ENCODE measurements at places on chromosomes 13 and 19.
A peak's percentile ranks its signal among the peaks of the same experiment; 100 is the strongest.

DNA sequence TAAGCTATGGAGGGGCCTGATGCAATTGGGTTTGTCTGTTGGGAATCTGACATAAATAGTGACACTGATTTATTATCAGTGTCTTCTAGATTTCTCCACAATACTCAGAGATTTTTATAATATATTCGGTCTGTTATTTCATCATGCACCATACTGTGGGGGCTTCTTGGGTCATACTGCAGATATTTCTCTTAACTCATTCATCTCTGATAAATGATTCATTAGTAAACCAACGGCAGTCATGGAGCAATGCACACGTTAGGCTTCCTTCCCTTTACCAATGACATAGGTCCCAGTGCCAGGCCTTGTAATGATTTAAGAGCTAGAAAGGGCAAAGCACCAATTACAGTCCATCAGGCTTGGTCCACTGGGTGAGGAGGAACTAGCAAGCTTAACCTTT, 53.6 kb downstream of the FAM216B start:
- no peak for DNase-seq

DNA sequence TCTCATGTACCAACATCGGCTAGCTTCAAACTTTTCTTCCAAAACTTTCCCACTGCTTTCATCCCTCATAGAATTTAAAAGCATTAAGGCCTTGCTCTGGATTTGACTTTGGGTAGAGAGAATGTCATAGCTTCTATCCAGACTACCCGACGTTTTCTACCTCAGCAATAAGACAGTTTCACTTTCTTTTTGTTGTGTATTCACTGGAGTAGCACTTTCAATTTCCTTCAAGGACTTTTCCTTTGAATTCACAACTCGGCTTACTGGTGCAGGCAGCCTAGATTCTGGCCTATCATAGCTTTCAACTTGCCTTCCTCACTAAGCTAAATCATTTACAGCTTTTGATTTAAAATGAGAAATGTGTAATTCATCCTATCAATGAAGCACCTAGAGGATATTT, 420.4 kb upstream of the GPC6 start:
- no peak for DNase-seq

- DNase-seq: no peak
Measured at GRCh38 chr19:1220477-1220930, 14.9 kb downstream of the STK11 start.

- DNase-seq: no peak
Measured at GRCh38 chr19:46731584-46731983, 14.3 kb upstream of the FKRP start.

DNA sequence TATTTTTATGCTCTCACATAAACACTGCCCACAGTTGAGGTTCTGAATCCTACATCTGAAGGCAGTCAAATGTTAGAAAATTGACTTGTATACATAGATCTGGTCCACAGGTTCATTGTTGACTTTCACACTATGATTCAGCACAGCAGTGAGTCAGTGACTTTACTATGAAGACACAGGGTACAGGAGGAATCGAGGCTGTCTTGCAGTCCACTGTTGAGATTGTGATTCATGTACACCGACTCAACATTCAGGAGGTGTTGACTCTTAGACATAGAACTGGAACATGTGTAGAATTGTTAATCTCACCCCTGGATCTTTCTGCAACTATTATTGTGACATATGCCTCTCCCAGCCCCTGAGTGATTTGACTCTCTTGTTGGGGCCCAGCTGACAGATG, 74.3 kb upstream of the ZNF43 start:
- no peak for DNase-seq

- no peak for DNase-seq
Measured at GRCh38 chr13:31982124-31982523, 49.5 kb upstream of the FRY start.

GRCh38 chr13:38669234-38669964, 17.5 kb upstream of the FREM2 start:
- DNase-seq: no peak

GRCh38 chr19:54795758-54796157, 7.7 kb upstream of the KIR2DL4 start:
- DNase-seq: no peak

GRCh38 chr13:75160984-75161383, 321.0 kb downstream of the TBC1D4 start:
- no peak for DNase-seq

- no peak for DNase-seq
Measured at GRCh38 chr13:108915095-108915633, 285.8 kb downstream of the MYO16 start.

DNA sequence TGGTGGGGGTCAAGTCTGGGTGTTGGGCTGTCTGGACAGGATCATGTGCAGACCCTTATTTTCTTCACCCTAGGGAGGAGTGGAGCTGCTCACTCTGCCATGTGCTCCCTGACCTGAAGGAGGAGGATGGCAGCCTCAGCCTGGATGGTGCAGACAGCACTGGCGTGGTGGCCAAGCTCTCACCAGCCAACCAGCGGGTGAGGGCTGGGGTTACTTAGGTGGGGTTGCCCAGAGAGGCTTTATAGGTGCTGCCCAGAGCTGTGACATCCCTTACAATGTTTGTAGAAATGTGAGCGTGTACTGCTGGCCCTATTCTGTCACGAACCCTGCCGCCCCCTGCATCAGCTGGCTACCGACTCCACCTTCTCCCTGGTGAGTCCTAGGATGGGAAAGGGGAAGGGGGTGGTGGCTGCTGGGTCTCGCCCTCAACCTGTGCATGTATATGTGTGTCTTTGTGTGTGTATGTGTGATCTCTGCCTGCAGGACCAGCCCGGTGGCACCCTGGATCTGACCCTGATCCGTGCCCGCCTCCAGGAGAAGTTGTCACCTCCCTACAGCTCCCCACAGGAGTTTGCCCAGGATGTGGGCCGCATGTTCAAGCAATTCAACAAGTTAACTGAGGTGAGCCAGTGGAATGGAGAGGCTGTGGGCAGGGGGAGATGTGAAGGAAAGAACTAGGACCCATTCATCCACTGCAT, 5.1 kb downstream of the CHMP2A start:
- no peak for DNase-seq

DNA sequence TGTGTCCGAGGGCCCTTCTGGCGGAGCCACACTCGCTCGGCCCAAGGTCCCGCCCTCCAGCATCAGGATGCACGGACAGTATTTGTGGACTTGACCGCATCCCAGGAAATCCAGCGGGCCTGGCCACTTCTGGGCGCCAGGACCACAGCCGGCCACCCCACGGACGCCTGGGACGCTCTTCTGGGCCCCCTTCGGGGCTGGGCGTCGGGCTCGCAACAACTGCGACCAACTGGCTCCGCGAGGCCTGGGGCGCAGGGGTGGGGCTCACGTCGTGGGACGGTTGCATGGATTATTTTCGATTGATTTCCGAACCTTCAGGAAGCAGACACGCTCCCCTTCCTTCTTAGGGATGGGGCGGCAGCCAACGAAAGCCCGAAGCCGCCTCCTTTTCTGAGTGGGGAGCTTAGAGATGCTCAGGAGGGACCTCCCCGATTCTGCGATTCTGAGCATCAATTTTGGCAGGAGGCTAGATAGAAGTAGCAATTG, 521 bp upstream of the NUP58 start:
- peak; percentile 72 for DNase-seq

GRCh38 chr13:38872693-38873092, 117.9 kb downstream of the STOML3 start:
- no peak for DNase-seq

DNA sequence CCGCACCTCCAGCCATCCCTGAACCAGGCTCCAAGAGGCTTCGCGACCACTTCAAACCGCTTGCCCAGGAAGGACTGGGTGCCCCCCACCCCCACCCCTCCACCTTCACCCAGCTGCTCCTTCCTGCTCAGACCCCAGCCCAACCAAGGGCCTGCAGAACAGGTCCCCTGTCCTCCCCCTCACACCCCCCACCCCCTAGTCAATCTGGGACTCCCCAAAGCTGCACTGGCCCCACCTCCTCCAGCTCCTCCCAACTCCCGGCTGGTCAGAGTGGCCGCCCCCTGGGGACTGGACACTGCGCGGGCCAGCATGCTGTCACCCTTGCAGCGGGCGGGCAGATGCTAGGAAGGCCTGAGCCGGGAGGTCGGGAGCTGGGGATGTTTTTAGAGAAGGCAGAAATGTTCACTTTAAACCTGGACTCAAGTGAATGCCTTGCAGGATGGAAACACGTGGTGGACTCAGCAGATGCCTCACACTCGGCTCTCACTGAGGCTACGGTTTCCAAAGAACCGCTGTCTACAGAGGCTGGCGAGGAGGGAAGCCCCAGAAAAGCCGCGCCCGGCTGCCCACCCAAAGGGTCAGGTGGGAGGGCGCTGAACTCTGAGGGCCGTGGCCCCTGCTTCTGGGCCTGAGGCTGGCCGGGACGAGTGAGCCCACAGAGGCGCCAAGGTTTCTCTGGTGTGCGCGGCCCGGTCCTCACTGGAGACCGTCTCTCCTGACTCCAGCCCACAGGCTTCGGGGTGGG, 8.0 kb downstream of the RPL36 start:
- no peak for DNase-seq

DNA sequence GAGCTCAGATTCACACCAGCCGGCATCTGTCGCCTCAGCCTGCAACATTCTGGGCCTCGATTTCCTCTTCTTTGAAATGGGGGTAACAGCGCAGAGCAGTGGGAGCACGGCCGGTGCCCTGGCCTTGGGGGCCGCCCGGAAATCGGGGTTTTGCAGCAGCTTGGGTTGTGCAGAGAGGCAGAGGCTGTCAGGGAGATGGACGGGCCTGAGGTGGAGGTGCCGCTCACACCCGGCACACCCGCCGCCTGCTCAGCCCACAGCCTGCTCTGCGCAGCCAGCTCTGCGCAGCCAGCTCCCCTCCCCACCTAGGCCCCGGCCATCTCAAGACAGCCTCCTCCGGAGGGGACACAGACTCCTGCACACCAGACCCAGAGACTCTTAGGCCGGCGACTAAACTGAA, 10.6 kb downstream of the KLF2 start:
- DNase-seq: no peak

- DNase-seq: no peak
Measured at GRCh38 chr13:74039667-74040066, 94.5 kb downstream of the KLF12 start.

- no peak for DNase-seq
Measured at GRCh38 chr13:61383111-61383510, 32.5 kb downstream of the PCDH20 start.

GRCh38 chr19:44657211-44657921, 13.7 kb downstream of the PVR start:
- no peak for DNase-seq

GRCh38 chr19:55345818-55346724, 6.4 kb downstream of the KMT5C start:
- DNase-seq: peak; percentile 80

DNA sequence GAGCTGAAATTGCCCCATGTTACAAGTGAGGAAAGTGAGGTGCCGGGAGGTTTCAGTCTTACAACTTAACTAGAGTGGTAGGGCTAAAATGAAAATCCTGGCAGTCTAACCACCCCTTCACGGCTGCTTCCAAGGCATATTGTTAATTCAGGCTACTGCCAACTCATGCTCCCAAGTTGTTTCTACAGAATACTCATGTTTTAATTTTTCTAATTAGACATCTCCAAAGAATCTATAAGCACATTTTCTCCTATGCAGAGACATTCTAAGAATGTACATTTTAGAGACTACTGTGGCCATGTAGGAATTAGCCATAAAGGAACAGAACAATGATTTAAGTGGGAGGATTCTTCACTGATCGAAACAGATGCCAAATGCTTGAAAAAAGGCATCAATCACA, 7.0 kb upstream of the TSC22D1 start:
- DNase-seq: no peak

GRCh38 chr19:37719111-37719926, at the start of gene ZNF607:
Gene ZNF607, minus strand, starts transcription at chr19:37719761. Its CDS starts 8,143 bp downstream, at chr19:37711618.
- DNase-seq: peak; percentile 91

- no peak for DNase-seq
Measured at GRCh38 chr13:48741377-48741776, 87.6 kb downstream of the CYSLTR2 start.

DNA sequence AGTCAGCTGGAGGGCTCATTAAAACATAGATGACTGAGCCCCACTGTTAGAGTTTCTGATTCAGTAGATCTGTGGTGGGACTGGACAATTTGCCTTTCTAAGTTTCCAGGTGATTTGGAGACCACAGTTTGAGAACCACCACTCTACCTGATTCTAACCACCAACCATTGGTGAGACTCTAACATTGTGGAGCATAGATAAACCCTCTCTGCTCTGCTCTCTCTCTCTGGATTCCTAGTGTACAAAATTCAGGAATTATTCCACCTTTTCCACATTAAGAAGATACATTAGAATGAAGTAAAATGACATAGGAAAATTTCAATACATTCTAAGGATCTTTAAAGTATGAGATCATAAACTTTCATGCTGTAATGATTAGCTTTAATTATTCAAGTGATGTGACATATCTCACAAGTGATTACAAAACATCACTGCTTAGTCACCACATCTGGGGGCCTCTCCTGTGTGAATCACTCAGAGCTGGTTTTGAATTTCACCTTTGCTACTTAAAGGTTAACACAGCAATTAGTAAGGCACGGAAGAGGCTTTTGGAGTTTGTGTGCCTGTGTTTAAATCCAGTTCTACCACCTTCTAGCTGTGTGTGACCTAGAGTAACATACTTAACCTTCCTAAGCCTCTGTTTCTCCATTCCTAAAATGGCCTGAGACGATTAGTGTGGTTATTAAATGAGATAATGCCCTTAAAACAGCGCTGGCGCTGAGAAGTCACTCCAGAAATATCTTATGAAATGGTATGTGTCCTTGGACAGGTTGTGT, 78.5 kb upstream of the NBEA start:
- no peak for DNase-seq

DNA sequence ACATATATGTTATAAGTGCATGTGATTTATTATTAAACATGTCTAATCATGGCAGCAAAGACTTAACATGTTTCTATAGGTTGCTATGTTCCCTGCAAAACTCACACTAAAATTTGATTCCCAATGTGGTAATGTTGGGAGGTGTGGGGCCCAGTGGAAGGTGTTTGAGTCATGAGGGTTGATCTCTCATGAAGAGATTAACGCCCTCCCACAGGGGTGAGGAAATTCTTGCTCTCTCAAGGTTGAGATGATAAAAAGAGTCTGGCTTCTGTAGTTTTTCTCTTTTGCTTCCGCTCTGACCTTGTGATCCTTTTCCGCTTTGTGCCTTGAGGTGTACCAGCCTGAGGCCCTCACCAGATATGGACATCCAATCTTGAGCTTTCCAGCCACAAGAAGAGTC, 737.5 kb upstream of the SLITRK5 start:
- DNase-seq: no peak

GRCh38 chr13:80654638-80655249, 313.8 kb upstream of the SPRY2 start:
- no peak for DNase-seq

Data from left forelimb (tissue), 1 donor.